ENCODE measurements at places on chromosomes 4 and X.

GRCh38 chr4:2941138-2942036 lies 21.8 kb downstream of the NOP14 start:
- no peak for DNase-seq

- DNase-seq: no peak
Measured at GRCh38 chr4:53349091-53349491, 16.8 kb downstream of the SCFD2 start.

DNA sequence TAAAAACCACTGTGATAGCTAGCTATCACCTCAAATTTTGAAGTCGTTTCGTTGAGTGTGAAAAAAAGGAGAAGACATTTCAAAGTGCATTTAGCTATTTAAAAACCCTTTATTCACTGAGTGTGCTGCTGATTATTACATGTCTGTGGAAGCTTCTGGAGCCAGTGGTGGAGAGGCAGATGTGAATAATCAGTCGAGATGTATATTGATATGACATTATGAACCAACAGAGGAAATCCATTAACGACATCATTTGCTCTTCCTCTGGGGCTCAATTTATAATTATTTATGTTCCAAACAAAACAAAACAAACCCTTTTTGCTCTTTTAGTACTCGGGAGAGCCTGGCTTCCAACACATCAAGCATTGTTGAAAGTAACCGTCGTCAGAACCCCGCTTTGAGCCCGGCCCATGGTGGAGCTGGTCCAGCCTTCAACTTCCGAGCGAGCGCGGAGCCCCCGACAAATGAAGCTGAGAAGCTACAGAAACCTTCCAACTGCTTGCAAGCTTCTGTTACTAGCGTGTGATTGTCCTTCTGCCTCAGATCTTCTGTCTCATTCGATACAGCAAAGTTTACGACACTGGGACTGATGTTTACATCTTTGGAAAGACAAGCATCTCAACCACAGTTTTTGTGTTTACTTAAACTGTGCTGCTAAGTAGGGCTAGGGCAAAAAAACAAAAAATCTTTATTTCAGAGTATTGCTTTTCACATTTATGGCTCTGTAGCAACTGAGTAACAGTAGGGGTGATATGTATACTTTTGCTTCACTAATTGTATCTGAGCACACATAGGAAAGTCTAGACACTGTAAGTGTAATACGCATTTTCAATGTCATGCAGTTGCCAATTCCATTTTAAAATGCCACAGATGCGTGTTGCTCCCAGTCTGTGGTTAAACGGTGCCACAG lies 111.9 kb downstream of the STOX2 start:
- DNase-seq: no peak

DNA sequence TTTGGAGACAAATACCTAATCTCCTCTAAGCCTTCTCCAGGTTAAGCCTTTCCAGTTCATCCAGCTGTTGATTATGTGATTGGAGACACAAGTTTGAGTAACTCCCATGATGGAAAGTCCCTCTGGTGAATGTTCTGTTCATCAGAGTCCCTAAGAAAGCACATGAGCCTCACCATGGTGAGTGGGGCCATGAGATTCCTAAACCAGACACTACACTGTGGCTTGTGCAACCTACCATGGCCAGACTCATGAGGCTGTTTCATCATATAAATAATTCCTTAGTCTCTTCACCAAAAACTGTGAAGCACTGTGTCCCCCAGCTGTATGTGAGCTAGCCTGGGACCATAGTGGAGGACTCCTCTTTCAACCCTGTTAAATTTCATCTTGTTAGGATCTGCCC lies 14.4 kb downstream of the PKD2 start:
- no peak for DNase-seq

DNA sequence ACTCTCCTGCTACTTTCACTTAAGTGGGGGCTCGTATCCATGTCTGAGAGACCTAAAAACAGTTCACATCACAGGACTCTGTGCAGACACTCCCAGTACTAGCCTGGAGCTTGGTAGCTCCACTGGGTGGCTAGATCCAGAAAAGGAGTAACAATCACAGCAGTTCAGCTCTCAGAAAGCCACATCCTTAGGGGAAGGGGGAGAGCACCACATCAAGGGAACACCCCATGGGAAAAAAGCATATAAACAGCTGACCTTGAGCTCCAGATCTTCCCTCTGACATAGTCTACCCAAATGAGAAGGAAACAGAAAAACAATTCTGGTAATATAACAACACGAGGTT lies 175.8 kb downstream of the FAM13A start:
- no peak for DNase-seq

GRCh38 chr4:2036327-2036726 lies 22.8 kb upstream of the NAT8L start:
- DNase-seq: no peak

- DNase-seq: no peak
Measured at GRCh38 chrX:18194688-18195087, 26.0 kb downstream of the BEND2 start.

- no peak for DNase-seq
Measured at GRCh38 chr4:78922207-78922606, 17.0 kb downstream of the PAQR3 start.

GRCh38 chrX:41031256-41031967 lies 53.8 kb upstream of the USP9X start:
- no peak for DNase-seq

DNA sequence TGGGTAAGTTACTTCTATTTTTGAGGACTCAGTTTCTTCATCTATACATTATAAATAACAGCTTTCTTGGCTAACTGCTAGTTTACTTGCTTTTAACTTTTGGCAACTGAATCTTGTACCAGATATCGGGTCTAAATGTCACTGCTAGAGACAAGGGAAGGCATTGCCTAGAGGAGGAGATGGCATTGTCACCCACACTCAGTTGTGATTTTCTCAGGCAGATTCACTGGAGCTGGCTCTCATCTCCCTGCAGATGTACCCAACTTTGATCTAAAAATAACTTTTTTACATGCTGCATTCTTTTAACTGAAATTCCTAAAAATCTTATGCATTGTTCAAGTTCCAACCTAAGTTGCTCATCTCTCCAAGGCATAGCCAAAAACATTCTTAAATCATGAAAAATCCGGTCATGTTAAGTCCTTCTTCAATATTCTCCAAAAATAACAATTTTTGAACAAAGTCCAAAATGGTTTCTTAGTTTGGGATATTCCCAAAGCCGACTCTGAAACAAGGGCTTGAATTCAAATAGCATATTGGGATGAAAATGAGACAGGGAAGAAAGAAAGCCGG lies 469.0 kb upstream of the BOD1L1 start:
- DNase-seq: no peak

GRCh38 chr4:85741381-85741780 lies 266.4 kb downstream of the ARHGAP24 start:
- DNase-seq: no peak

- no peak for DNase-seq
Measured at GRCh38 chr4:1792832-1793495, at the start of gene FGFR3. Gene FGFR3 (plus strand): TSS chr4:1793293. CDS start chr4:1793935, 642 bp downstream.

DNA sequence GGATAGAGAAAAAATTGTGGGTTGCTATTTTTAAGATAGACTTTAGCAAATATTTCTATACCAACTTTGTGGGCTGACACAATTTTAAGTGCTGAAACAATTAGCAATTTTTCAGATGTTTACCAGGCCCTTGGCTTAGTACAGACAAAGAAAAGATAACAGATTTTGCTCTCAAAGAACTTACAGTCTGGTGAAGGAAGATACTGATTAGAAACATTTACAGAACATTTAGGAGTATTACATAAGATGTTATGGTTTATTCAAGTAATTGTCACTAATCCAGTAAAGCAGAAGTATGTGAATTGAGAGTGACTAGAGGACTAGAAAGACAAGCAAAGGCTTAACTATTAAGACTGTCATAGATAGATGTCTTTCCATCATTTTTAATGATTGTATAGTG lies 35.3 kb upstream of the NDUFC1 start:
- DNase-seq: no peak

DNA sequence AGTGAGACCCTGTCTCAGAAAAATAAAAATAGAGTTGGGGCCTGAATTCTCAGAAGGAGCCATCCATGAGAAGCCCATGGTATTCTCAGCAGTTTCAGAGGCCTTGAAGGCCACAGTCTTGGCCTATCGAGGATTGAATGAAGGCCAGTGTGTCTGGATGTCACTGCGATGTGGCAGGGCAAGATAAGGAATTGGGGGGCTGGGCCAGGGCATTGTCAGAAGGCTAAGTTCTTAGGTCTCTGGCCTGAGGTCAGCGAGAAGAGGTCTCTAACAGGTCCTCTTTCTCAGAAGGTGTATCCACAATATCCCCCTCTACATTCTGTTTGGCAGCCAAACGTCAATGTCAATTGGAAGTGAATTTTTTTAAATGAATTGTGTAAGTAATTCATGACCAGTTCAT lies 5.7 kb downstream of the ZNF275 start:
- no peak for DNase-seq

GRCh38 chrX:136209016-136209738 lies 42.0 kb downstream of the MAP7D3 start:
- DNase-seq: peak; percentile 3

Data from activated CD8-positive, alpha-beta memory T cell treated with anti-CD3 and anti-CD28 coated beads for 1 hour (primary cell).